ENCODE measurements at places on chromosomes 13 and 19.

- DNase-seq, result no peak
Observed at GRCh38 chr13:43445668-43446067, 341.1 kb downstream of the ENOX1 start.

GRCh38 chr19:34985249-34986022 is 14.7 kb upstream of the GRAMD1A start:
- peak; percentile 55 for DNase-seq

DNA sequence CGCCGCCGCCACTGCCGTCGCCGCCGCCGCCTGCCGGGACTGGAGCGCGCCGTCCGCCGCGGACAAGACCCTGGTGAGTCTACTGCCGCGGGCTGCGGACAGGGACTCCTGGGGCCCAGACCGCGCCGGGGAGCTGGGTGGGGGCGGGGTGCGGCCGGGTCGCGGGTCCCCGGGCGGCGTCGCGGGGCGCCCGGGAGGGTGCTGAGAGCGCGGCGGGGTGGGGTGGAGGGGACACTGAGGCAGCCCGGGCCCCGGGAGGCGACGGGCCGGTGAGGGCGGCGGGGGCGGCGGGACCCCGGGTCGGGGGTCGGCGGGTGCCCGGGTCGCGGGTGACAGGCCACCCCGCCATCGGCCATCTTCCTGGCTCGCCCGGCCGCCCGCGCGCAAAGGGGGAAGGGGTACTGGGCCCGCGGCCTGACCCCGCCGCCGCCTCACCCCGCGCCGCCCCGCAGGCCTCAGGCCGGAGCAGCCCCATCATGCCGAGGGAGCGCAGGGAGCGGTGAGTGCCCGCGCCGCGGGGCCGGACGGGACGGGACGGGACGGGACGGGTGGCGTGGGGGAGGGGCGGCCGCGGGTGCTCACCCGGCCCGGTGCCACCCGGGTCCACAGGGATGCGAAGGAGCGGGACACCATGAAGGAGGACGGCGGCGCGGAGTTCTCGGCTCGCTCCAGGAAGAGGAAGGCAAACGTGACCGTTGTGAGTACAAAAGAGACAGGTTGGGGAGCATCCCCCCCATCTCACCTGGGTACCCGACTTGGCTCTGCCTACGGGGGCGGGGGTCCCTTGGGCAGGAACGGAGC is 489 bp downstream of the CCNE1 start:
- peak; percentile 13 for DNase-seq

DNA sequence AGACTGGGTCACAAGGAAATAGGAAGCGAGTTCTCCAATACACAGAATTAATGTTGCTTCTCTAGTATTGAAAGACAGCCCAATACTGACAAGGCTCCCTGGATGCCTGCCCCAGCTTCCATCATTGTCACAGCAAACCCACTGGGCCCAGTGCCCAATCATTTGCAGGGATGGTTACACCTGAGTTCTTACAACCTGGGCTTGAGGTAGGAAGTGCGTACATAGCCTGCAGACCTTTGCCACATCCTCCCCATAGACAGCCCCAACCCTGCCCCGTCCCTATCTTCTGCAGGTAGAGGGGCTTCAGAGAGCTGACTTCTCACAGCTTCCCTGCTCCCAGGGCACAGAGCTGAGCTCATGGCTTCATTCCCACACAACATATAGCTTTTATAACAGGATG is 108.1 kb upstream of the UBL3 start:
- peak; percentile 63 for DNase-seq

GRCh38 chr19:56091066-56091490 is 30.0 kb downstream of the ZNF787 start:
- DNase-seq, result no peak

DNA sequence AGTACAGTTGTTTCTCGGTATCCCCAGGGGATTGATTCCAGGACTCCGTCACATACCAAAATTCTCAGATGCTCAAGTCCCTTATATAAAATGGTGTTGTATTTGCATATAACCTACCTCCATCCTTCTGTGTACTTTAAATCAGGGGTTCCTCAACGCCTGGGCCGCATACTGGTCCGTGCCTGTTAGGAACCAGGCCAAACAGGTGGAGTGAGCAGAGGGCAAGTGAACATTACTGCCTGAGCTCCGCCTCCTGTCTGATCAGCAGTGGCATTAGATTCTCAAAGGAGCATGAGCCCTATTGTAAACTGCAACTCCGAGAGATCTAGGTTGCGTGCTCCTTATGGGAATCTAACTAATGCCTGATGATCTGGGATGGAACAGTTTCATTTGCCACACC is 42.2 kb upstream of the KCTD4 start:
- DNase-seq, result no peak

- DNase-seq, result no peak
Observed at GRCh38 chr19:41870401-41870873, 6.6 kb upstream of the CD79A start.

DNA sequence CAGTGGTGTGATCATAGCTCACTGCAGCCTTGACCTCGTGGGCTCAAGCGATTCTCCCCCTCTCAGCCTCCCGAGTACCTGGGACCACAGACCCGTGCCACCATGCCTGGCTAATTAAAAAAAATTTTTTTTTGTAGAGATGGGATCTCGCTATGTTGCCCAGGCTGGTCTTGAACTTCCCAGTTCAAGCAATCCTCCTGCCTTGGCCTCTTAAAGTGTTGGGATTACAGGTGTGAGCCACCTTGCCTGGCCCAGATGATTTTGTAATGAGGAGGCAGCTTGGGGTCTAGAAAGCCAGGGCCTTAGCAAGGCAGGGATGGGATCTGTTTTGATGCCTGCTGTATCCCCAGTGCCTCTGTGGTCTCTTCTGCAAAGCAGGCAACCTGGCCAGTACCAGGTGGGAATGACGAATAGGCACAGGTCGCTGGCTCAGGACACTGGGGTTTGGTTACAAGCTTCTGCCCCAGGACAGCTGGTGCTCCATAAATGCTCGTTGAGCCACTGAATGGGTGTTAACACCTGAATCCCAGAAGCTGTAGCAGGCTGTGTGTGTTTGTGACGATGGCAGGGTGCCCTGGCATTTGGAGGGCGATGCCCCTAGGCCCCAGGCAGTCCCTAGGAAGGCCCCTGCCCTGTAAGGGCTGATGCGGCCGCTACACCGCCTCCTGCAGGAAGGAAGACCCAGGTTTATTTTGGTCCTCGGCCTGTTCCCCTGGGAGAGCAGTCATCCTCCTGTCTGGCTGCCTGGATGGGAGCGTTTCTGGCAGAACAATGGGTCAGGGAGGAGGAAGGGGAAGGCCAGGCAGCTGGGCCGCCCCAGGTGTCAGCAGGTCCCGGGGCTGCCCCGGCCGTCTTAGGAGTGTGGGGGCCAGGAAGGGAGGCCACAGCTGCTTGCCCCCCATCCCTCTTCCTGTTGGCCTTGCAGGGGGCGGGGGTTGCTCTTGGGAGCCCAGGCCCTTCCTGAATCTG is 8.6 kb downstream of the TNFAIP8L1 start:
- DNase-seq, result no peak

DNA sequence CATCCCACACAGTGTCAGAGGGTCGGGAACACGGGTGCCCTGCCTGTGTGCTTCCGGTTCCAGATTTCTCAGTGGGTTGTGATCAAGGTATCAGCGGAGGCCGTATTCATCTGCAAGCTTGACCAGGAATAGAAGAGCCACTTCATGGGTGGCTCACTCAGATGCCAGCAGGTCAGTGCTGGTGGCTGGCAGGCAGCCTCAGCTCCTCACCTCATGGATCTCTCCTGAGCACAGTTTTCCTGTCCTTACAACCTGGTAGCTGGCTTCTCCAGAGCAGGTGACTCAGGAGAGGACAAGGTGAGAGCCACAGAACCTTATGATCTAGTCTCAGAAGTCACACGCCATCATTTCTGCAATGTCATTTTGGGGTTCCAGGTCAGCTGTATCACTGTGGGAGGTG is 44.8 kb upstream of the SPATA13 start:
- no peak for DNase-seq

DNA sequence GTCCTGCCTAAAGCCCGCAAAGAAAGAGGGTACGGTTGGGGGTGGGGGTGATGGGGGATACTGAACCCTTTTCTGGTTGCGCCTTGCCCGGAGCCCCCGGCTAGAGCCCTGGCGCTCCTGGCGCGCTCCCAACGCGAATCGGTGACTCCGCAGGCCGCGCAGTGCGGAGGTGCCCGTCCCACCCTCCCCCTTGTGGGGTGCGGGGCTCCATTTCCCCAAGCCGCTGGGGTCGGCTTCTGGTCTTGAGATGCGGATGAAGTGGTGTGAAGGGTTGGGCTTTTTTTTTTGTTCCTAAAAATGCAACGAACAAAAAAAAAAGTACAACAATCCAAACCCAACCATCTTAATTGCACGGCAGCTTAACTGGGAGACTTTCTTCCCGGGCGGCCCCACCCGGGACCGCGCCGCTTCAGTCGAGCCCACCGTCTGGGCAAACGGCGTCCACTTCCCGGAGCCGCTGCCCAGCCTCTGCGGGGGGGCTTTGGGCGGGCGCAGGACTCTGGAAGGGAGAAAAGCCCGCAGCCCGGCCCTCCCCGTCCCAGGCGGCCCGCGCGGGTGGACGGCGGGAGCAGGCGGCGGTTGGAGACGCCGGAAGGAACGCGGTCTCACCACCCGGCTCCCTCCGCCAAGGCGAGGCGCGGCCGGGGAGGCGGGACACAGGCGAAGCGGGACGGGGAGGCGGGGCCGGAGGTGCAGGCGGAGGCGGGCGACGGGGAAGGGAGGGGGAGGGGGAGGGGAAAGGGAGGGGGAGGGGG is 504 bp upstream of the TRIM13 start:
- DNase-seq, result peak; percentile 88

GRCh38 chr13:77868717-77869116 is 49.9 kb downstream of the EDNRB start:
- DNase-seq, result no peak

GRCh38 chr13:74132152-74132775 is 1.9 kb downstream of the KLF12 start:
- peak; percentile 26 for DNase-seq

- DNase-seq, result no peak
Observed at GRCh38 chr19:53904909-53905308, 4.2 kb upstream of the CACNG7 start.

Data from CD8-positive, alpha-beta memory T cell (primary cell).